Activated CD4-positive, alpha-beta T cell treated with anti-CD3 and anti-CD28 coated beads, Interleukin-2, Interleukin-6, amounts not matched to agents 100 ng/mL and 50 ng/mL, durations not matched to agents 16 hours and 8 hours (primary cell): ENCODE measurements at places on chromosomes 12 and 14.
A peak's percentile ranks its signal among the peaks of the same experiment; 100 is the strongest.

- DNase-seq: peak; percentile 6
Observed at GRCh38 chr12:8697120-8697475, 693 bp upstream of the RIMKLB start.

GRCh38 chr12:117875744-117876435 is 92.9 kb downstream of the KSR2 start:
- DNase-seq: peak; percentile 38

- no peak for DNase-seq
Observed at GRCh38 chr12:30136696-30137095, 353.0 kb upstream of the TMTC1 start.

DNA sequence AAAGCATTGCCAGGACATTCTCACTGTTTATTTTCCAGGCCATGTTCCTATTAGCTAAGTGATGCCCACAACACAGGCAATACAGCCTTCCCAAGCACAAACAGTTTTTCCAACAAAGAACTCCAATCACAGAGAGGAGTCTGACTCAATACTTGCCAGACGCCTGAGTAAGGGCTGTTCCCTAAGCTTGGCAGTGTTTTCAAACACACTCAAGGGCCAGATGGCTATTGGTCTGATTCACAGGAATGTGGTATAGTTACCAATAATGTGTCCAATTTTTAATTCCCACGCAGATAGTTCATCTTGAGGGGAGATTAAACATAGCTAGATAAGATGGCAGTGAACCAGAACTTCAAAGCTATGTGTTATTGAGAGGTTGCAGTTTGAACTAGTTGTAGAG is 381.0 kb downstream of the SNAPC1 start:
- DNase-seq: no peak

- no peak for DNase-seq
Observed at GRCh38 chr14:63793376-63793775, 59.4 kb upstream of the SYNE2 start.

- peak; percentile 58 for DNase-seq
Observed at GRCh38 chr12:80044694-80045046, 54.7 kb upstream of the OTOGL start.

DNA sequence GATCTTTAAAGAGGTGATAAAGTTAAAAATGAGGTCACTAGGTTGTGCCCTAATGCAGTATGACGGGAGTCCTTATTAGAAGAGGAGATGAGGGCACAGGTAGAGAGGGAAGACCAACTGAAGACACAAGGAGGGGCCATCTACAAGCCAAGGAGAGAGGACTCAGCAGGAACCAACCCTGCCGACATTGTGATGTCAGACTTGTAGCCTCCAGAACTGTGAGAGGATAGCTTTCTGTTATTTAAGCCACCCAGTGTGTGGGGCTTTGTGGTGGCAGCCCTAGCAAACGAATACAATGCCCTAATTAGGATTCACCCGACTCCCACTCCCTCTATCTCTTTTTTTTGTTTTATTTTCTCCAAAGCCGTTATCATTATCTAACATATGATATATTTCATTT is 7.9 kb upstream of the IL26 start:
- DNase-seq: no peak

GRCh38 chr12:130423991-130424857 is 86.5 kb downstream of the PIWIL1 start:
- no peak for DNase-seq

GRCh38 chr14:95691591-95691990 is 5.4 kb downstream of the TCL1B start:
- DNase-seq: no peak

DNA sequence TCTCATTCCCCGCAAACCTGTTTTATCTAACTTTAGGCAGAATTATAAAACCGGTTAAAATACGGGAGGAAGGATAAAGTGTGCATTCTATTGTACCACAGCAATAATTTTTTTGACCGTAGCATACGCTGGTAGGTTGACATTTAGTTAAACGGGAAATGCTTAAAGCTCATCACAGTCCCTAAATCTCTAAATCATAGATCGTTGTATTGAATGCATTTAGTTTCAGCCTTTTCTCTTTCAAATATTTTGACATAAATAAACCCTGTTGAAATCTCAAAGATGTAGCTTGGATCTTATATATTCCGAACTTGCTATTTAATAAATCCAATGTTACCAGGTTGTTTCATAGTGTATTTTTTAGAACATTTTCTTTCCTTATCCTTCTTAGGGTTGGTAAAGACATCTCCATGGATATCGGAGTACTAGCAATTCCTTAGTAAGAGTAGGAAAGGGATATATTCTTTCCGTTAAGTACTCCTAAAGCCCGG is 798 bp downstream of the CLEC2B start:
- DNase-seq: peak; percentile 27

DNA sequence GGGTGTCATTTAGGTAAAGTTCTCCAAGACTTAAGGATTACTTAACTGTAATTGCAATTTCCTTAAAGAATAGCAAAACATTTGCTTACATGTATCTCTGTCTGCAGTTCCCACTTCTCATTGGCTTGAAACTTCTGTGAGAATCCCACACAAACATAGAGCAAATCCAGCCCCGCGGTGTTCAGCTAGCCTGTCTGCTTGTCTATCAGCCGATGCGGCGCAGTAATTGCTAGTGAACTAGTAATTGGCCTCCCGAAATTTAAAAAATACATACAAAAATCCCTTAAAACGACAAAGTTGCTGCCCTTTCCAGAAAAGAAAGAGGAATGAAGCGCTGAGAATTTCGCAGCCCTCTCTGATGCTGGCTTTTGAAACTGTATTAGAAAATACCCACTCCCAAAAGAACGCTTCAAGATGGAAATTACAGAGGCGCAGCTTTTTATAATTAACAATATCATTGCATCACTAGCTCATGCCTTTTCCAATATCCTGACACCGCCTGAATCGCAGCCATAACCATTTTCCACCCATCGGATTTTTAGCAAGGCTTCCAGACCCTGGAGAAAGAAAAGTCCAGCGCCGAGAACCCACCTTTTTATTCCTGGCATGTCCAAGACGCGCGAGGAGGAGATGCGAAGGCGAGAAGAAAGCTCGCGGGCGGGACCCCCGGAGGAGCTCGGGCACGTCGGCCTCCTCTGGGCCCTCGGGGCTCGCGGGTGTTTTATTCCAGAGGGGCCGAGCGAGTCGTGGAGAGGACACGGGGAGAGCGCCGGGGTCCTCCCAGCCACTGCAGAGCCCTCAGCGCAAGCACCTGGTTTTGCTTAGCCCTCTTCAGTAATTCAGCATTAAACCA is 646 bp downstream of the FBLN5 start:
- DNase-seq: no peak

GRCh38 chr12:132158677-132159554 is 14.7 kb downstream of the NOC4L start:
- no peak for DNase-seq

- peak; percentile 83 for DNase-seq
Observed at GRCh38 chr12:48618541-48618940, 48.7 kb upstream of the LALBA start.

GRCh38 chr12:52730383-52730782 is 27.1 kb upstream of the KRT77 start:
- DNase-seq: no peak

DNA sequence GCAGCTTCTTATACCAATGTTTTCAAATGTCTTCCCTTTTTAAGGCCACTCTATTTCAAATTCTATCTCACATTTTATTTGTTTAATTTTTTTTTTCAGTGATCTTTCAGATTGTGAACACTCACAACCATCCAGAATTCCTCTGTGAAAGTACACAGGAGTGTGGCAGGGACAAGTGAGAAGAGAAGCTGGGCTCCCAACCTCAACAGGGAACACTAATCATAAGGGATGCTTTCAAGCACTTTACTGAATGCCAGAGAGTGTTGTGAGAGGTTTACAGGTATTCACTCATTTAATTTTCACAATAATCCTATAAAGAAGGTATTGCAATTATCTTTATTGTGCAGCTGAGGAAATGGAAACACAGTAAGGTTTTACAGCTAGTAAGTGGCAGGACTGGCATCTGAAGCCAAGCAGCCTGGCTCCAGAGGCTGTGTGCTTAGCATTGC is 60.1 kb upstream of the PYGL start:
- DNase-seq: no peak

- DNase-seq: no peak
Observed at GRCh38 chr12:114480337-114481199, 74.6 kb upstream of the TBX5 start.

DNA sequence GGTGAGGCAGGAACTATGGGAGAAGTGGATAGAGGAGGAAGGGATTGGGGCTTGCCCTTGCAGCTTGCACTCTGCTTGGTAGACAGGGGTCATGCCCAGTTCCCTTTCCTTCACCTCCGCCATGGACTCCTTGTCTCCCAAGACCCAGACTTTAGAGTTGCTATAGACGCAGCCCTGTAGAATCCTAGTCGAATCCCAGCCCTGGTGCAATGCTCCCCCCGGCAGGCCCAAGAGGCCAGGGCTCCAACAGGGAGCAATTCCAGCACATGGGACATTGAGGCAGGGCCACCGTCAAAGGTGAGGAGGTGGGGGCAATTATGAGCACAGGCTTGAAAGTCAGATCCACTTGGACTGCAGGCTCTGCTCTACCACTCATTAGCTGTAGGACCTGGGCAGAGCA is 29.5 kb upstream of the BCDIN3D start:
- no peak for DNase-seq

GRCh38 chr12:28535216-28535615 is 345.0 kb downstream of the CCDC91 start:
- DNase-seq: no peak

DNA sequence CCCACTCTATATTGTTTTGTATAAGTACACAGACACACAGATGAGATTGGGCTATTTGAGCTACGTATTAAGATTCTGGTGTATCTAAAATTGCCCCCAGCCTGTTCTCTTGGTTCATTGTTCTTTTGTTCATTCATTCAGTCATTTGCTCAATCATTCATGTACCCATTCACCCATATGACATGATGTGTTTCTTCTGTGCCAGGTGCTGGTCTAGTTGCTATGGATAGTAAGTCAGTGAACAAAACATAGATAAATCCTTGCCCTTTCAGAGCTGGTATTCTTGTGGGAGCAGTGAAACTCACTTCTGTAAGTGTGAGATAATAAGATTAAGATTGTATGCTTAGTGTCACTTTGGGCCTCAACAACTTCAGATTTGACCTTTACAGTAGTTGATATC is 191.3 kb downstream of the TMTC2 start:
- DNase-seq: no peak

GRCh38 chr14:93132472-93133065 is 16.8 kb upstream of the ITPK1 start:
- DNase-seq: peak; percentile 30

DNA sequence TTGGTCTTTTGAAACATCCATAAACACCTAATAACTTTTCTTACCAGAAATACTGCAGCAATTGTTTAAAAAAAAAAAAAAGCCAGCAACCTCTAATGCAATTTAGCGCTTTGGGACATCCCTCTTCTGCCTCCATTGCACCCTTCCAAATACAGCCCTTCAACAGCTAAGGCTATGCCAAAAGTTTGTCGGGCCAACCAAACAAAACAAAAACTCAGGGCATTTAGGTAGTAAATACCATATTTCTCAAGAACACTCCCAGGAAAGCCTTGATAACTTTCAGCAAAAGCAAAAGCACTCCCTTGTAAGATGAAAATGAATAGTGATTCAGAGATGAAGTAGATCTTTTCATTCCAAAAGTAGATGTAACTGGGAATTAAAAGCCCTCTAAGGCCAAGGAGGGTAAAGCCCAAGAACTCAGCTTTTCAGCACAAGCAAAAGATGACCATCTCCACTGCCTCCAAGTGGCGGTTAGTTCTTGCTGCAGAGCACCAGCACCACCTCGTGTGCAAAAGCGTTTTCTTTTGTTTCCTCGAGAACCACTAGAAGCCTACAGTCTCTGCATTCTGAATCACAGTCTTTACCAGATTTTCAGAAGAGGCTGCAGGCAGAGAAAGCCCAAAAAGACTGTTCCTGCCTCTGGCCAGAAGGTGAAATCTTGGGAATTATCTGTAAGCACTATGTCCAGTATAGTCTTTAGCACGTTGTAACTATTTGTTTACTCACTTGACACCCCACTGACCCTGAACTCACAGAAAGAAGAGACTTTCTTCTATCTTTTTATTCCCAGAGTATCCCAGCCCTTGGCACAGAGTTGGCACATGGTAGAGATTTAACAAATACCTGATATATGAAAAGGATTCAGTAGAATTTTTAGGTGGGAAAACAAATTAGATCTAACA is 53.1 kb downstream of the SIX6 start:
- peak; percentile 39 for DNase-seq

DNA sequence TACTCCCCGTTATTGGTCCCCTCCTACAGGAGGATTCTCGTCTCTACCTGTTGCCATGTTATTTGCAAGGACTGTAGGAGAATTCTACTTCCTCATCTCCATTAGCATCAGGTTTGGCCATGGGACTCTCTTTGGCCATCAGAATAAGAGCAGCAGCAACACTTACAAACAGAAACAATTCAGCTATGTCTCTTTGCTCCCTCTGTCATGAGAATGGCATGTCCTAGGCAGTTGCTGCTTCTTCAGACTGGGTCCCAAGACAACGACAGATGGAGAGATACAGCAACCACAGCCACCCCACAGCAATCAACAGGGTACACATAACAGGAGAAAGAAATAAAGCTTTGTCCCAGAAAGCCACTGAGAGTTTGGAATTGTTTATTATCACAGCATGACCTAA is 19.7 kb downstream of the SLC41A2 start:
- DNase-seq: no peak

- no peak for DNase-seq
Observed at GRCh38 chr12:116171549-116171948, 105.9 kb downstream of the MED13L start.

GRCh38 chr12:66453844-66454243 is 151.6 kb downstream of the HELB start:
- DNase-seq: peak; percentile 28

DNA sequence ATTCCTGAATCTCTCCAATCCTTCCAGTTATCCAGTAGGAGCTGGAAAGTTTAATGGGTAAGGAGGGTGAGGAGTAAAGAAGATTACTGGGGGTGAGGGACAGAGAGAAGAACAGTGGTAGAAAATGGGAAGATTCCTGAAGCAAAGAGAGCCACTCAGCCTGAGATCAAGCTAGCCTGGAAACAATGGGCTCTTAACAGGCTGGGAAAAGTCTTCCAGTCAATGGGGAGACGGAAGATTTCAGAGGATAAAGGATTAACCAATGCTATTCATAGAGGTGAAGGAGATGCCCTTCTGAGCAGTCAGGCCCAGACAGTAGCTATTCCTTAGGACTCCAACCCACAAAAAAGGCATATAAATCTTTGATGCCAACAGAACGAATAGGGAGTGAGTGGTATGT is 14.8 kb downstream of the GDF11 start:
- DNase-seq: no peak

DNA sequence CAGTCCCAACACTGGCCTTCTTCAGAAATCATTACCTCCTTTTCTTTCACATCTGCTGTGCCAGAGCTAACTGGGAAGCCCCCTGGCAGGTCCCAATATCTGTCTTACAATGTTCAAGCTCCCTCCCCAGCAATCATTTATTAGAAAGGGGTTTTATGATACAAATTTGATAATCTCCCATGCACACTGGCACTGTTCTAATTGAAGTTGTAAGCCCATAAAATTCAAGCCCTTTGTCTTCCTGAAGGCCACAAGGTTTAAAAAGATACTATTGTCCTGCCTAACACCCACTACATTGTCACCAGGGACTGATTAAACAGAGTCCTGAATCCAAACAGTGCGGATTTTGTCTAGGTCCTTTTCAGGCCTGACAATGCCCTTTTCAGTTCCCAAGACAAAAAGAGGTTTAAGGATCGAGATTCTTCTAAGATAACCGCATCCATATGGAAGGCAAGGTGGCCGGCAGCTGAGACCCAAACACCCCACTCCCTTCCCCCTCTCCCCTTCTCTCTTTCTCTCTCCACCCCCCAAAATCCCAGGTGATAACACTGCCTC is 3.3 kb downstream of the NKX2-8 start:
- no peak for DNase-seq

GRCh38 chr12:90543374-90543773 is 411.6 kb downstream of the CCER1 start:
- no peak for DNase-seq

GRCh38 chr12:112852810-112853209 is 54.0 kb upstream of the OAS1 start:
- no peak for DNase-seq
